Effector memory CD4-positive, alpha-beta T cell (primary cell): ENCODE measurements at places on chromosomes 7 and 10.

- no peaks in the 10 kb centered on the region for H3K27me3 ChIP-seq
These were observed 33.5 kb upstream of the DLD start for GRCh38 chr7:107857541-107857912.

GRCh38 chr7:33431543-33431942 lies 302.2 kb downstream of the BBS9 start:
- H3K36me3 ChIP-seq: no peaks in the 10 kb centered on the region
- no peak overlapping the region for H3K4me3 ChIP-seq
- H3K27ac ChIP-seq: no peak overlapping the region
- no peak for DNase-seq
- no peaks in the 10 kb centered on the region for H3K4me1 ChIP-seq
- no peaks in the 10 kb centered on the region for H3K27me3 ChIP-seq

GRCh38 chr7:48045195-48045765 lies 9.9 kb downstream of the C7orf57 start:
- no peak overlapping the region for H3K4me3 ChIP-seq
- DNase-seq: no peak

DNA sequence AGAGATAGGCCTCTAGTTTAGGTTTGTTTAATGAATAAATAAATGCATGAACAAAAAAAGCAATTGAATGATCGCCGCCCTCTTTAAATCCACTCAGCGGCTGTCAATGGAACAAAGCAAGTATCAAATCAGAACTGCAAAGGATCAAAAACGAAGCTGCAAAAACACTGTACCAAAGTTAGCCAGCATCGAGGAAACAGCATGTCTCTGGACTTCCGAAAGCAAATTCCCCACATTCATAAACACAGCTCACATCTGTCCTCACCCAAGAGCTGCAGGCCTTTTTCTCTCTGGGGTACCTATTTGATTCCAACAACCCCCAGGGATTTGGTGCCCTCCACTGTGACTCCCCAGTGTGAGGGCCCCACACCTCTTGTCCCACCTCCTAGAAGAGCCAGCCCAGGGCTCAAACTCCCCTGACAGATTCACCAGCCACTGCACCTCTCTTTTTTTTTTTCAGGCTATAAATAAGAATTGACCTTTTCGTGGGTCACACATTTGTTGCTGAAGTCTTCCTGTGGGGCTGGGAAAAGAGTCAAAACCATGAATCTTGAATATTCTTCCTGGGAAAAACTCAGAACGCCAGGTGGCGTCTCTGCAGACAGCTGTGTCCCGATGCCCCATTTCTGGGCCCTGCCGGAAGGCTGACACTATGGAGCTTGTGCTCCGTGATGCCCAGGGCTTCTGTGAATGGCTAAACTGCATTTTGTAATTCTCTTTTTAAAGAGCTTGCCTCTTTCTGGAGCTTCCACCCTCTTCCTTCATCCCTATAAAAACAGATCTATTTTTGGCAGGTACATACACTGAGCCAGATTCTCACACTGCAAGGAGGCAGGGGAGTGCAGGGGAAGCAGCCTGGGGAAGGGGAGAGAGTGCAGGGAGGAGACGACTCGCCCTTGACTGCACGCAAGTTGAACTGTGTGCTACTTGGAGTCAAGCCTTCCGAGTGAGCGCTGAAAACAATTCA lies 51.7 kb downstream of the HSPA12A start:
- no peak overlapping the region for H3K4me3 ChIP-seq
- no peaks in the 10 kb centered on the region for H3K36me3 ChIP-seq
- H3K27me3 ChIP-seq: no peaks in the 10 kb centered on the region
- no peak overlapping the region for H3K27ac ChIP-seq
- H3K4me1 ChIP-seq: no peaks in the 10 kb centered on the region

DNA sequence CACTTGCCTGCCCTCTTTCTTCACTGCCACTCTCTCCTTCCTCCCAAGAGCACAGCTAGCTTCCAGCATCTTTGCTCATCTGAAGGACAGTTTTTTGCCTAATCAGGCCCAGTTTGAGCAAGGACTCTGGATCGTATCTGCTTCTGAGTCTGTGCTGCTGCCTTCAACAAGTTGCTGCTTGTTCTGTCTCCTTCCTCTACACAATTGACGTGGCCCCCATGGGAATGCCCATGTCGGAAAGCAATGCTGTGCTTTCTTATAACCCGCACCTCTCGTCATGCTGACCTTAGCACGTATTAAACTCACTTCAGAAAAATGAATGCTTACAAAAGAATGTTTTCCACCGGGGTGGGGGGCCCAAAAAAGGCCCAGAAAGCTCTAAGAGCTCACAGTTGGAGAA lies 324.7 kb upstream of the C7orf33 start:
- no peak overlapping the region for H3K27ac ChIP-seq
- H3K27me3 ChIP-seq: no peaks in the 10 kb centered on the region
- H3K4me1 ChIP-seq: no peaks in the 10 kb centered on the region
